GM12878 (cell line): ENCODE measurements at places on chromosomes 1 and 21.

- no peak for DNase-seq
Observed at GRCh38 chr1:31878058-31878457, 60.1 kb downstream of the PTP4A2 start.

- no peak for DNase-seq
Observed at GRCh38 chr1:228852511-228853088, 117.3 kb downstream of the RHOU start.

GRCh38 chr1:84376000-84376910 is 22.0 kb upstream of the DNASE2B start:
- DNase-seq, result no peak

DNA sequence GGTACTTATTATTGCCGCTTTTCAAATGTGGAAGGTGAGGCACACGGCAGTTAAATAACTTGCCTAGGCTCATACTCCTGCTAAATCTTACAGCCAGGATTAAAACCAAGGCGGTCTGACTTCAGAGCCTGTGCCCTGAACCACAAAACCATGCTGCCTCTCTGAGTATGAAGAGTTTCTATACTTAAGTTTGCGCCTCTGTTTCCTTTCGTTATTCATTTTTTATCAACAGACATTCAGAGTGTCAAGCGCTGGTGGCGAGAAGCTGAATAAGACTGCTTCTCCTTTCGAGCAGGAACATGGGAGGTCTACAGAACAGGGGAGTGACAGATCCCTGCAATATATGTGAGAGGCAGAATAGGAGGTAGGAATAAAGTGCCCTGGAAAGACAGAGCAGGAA is 96.0 kb upstream of the DUSP10 start:
- peak; percentile 59 for DNase-seq

GRCh38 chr1:223504741-223505140 is 111.5 kb downstream of the CCDC185 start:
- DNase-seq, result no peak

DNA sequence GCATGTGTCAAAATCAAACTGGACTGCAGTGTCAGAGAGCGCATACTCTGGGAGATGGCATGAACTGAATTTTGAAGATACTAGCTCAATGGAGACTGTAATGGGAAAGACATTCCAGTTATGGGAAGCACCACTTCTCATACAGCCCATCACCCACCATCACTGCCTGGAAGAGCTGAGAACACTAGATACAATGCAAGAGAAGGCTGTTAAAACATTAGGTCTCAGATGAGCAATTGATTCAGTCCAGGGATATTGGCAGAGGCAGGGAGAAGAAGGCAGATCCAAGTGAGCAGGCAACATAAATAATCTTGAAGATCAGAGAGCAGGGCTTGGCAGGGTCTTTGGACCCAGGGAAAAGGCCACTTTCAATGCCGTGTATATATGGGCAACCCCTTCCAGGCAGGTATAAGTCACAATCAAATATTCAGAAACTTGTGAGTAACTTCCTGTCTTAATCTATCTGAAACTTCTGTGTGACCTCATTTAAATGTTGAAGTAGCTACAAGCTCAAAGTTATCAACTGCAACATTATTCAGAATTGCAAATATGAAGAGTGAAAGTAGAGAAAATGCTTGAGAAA is 290.3 kb upstream of the SGIP1 start:
- DNase-seq, result no peak

DNA sequence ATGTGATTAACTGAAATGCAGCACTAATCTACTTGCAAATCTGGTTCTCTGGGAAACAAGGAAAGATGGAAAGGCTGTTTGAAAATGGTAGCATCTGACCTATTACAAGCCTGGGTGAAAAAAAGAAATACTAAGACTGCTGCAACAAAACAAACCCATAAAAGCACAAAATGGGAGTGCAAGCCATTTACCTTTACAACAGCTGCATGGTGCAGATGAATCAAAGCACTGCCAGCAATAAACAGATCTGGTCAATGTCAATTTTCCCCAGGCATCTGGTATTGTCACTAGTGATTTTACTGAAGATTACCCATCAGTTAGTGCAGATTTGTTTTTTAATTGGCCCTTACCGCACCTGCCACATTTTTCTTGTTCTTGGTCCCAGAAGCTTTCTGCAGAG is 1341.7 kb downstream of the PLA2G4A start:
- no peak for DNase-seq

DNA sequence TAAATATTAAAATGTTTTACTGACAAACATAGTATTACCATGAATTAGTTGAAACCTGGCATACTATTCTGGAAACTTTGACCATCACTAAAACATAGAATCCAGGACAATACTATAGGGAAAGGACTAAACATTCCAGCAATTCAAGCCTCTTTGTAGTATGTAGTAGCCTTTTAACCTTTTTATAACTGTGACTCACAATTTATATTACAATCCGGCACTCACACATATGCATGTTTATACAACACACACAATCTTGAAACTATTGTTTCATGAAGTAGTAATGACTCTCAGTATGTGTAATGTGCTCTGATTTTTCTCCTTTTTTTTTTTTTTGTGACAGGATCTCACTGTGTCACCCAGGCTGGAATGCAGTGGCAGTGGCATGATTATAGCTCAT is 64.3 kb downstream of the ANKRD13C start:
- no peak for DNase-seq

DNA sequence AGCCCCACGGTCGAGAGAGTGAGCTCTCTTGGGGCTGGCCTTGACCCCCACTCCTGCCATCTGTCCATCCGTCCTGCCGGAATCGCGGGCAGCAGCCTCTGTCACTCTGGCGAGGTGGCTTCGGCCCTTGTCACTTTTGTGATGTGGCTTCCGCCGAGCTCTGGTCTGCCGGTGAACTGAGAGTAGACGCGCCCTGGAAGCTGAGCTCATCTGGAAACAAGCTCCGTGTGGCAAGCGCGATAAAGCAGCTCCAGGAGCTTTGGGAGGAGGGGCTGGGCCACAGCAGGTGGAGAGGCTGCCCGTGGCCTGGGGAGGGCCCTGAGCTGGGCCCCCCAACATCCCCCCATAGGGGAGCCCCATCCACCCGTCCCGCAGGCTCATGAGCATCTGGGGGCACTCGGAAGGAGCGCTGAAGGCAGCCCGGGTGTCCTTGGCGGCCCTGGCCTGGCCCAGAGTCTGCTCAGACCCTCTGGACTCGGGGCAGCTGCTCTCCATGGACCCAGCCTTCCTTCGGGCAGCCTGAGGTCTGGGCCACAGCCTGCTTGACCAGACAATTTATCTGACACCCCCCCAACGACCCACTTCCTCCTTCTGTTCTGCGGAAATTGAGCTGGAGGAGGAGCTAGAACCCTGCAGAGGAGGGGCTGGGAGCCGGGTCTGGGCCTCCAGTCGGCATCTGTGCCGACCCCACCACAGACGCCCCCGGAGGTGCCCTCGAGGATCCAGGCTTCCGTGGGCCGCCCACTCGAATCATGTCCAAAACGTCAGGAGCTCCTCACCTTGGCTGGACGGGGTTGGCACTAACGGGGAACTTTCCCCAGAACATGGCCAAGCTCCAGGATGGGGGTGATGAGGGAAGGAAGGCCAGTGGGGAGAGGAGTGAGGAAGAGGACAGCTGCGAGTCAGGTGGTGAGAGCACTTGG is 59.1 kb downstream of the SLC19A1 start:
- DNase-seq, result no peak

DNA sequence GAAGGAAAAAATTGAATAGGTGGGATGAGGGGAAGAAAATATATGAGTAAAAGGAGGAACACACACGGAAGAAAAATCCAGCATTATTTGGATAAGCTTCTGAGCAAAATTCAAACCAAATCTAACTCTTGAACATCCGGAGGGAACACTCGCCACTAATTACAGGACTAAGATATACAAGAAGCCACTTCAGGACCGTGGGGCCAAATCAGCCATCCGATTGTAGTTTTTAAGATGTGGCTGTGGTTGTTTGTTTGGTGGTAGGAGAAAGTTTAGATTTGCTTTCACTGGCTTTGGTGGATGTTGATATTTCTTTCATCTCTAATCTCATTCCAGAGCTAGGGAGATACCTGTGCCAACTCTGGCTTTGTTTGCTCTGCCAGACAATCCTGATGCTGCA is 43.7 kb upstream of the ADAMTS1 start:
- DNase-seq, result no peak
